ENCODE measurements at places on chromosomes 1 and 21. TPM values are rescaled to one million over a fixed set of nuclear protein-coding genes. Genes with fewer than 3 reads are reported as not detected.

Gene ADCY10
- 0.10 TPM for total RNA-seq

DNA sequence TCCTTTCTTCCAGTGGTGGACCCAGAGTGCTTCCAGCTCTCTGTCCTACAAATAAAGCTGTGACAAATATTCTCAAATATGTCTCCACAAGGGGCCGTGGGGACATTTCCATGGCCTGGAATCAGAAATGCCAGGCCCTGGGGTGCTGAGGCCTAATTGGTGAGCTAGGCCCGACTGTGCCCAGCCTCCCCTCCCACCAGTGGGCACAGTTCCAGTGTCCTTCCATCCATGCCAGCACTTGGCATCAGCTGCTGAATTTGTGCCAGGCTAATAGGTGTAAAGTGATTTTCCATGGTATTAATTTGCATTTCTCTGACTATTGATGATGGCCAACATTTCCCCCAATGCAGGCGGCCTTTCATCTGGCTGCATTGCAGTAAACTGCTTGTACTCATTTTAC is 48.5 kb upstream of the B3GALT5 start:
- no peaks in the 10 kb centered on the region for H3K4me1 ChIP-seq
- no peak for DNase-seq
- no peak overlapping the region for H3K27ac ChIP-seq
- H3K27me3 ChIP-seq, result no peaks in the 10 kb centered on the region
- H3K4me3 ChIP-seq, result no peak overlapping the region

Gene CD1B
- not detected for total RNA-seq

DNA sequence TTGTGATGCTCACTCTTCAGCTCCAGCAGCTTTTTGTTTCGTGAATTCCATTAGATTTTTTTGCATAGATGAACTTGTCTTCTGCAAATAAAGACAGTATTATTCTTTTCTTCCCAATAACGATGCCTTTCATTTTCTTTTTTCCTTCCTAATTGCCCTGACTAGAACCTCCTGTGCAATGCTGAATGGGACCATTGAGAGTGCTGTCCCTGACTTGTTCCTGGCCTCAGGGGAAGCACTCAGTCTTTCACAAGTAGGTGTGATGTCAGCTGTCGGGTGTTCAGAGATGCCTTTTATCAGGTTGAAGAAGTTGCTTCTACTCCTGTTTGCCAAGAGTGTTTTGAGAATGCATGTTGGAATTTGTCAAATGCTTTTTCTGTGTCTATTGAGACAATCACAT is 64.3 kb upstream of the ADARB1 start:
- DNase-seq, result no peak
- no peak overlapping the region for H3K4me3 ChIP-seq
- no peaks in the 10 kb centered on the region for H3K27me3 ChIP-seq
- no peak overlapping the region for H3K27ac ChIP-seq

DNA sequence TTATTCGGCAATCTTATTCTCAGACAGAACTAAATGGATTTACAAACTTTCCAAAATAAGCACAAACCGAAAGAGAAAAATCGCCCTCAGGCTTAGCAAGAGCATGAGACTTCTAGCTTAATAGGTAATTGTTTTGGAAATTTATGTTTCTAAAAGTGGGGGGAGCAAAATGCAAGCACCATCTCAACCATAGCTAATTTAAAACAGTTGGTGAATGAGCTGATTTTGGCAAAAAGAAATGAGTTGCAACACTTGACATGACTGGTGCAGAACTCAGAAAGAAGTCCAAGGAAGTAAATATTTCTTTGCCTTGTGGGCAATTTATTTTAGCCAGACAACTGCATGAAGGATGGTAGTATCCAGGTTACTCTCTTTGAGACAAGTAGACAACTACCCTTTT is 71.5 kb upstream of the PTGFR start:
- no peaks in the 10 kb centered on the region for H3K27me3 ChIP-seq
- no peak overlapping the region for H3K4me3 ChIP-seq
- no peaks in the 10 kb centered on the region for H3K36me3 ChIP-seq
- DNase-seq, result no peak

Gene FMN2
- total RNA-seq, result 1.9 TPM

GRCh38 chr1:42838482-42839190 is 7.8 kb upstream of the ZNF691 start:
- no peak overlapping the region for H3K4me3 ChIP-seq
- H3K36me3 ChIP-seq, result no peaks in the 10 kb centered on the region
- no peaks in the 10 kb centered on the region for H3K4me1 ChIP-seq
- no peak overlapping the region for H3K27ac ChIP-seq

Gene LCE3D
- total RNA-seq, result not detected

GRCh38 chr1:217063172-217063908 is 340.1 kb upstream of the ESRRG start:
- H3K27me3 ChIP-seq, result no peaks in the 10 kb centered on the region
- no peak overlapping the region for H3K4me3 ChIP-seq
- DNase-seq, result no peak
- H3K27ac ChIP-seq, result no peak overlapping the region
- H3K4me1 ChIP-seq, result no peaks in the 10 kb centered on the region

DNA sequence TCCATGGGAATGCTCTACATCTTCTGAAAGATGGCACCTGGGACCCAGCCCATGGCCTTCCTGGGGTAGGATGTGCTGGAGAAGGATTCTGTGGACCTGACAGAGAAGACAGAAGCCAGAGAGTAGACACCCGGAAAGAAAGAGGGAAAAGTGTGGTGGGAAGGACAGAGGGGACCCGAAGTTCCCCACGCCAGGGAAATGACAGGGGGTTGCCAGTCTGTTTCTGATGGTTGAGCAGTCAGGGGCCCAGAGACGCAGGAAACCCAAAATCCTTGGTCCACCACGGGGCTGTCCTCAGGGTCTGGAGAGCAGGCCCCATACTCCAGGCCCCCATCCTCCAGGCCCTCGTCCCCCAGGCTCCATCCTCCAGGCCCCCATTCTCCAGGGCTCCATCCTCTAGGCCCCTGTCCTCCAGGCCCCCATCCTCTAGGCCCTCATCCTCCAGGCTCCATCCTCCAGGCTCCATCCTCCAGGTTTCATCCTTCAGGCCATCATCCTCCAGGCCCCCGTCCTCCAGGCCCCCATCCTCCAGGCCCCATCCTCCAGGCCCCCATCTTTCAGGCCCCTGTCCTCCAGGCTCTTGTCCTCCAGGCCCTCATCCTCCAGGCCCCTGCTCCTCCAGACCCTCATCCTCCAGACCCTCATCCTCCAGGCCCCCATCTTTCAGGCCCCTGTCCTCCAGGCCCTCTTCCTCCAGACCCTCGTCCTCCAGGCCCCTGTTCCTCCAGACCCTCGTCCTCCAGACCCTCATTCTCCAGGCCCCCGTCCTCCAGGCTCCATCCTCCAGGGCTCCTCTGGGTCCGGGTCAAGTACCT is 1.0 kb upstream of the TFF2 start:
- no peaks in the 10 kb centered on the region for H3K27me3 ChIP-seq
- H3K4me1 ChIP-seq, result no peaks in the 10 kb centered on the region
- no peak for DNase-seq

GRCh38 chr1:156860113-156860627 is 495 bp upstream of the NTRK1 start:
- no peaks in the 10 kb centered on the region for H3K27me3 ChIP-seq
- no peak overlapping the region for H3K27ac ChIP-seq
- no peak for DNase-seq
- H3K4me1 ChIP-seq, result peaks cover 13% of the 10 kb centered on the region

DNA sequence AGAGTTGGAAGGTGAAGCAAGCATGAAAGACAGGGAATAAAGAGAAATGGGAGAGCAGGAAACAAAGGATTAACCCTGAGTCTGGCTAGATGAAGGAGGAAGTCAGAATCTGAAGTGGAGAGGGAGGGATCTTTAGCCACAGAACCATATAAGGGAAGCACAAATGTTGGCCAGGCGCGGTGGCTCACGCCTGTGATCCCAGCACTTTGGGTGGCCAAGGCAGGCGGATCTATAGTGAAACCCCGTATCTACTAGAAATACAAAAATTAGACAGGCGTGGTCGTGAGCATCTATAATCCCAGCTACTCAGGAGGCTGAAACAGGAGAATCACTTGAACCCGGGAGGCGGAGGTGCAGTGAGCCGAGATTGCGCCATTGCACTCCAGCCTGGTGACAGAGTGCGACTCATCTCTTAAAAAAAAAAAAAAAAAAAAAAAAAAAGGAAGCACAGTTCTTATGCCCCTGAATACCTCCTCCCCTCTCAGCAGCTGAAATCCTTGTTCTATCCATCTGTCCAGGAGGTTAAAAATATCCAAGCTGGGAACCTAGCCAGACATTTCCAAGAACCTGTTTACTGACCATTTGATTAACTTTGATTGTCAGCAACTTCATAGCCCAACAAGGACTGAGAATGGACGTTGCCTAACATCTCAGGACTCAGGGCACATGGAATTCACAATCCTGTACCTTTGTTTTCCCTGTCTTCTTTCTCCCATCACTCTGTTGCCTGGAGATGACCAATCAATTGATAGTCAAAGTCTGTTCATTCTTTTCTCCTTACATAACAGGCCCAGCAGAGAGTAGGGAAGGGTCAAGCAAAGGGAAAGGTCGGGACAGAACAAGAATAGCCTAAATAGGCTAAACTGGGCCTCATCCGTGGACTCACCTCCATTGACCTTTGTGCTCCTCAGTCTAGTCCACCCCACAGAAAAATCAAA is 10.6 kb downstream of the TXNIP start:
- no peaks in the 10 kb centered on the region for H3K4me1 ChIP-seq
- no peaks in the 10 kb centered on the region for H3K27me3 ChIP-seq
- no peak for DNase-seq
- no peak overlapping the region for H3K4me3 ChIP-seq

DNA sequence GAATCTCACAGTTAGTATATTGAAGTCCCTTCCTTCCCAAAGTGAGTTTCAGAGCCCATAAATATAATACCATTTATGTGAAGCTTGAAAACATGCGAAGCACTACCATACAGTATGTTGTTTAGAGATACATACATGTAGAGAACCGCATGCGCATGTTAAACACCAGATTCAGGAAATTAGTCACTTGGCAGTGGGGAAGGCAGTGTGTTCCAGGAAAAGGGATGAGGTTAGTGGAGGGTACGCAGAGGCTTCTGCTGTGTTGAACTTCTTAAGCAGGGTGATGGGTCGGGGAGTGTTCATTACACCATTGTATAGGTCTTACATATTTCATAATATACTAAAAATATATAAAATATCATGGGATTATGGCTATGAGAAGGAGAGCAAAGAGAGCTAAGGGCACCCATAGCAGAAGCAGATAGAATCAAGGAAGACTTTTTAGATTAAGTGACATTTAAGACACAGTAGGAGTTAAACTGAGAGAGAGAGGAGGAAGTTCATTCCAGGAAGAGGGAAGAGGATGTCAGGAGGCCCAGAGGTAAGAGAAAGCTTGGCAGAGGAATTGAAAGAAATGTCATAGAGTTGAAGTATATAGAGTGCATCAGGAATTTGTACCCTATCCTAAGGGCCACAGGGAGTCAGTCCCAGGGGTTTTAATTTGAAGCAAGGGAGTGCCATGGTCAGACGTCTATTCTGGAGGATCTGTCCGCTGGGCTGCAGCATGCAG is 43.5 kb upstream of the SARS1 start:
- H3K27me3 ChIP-seq, result no peaks in the 10 kb centered on the region
- no peak for DNase-seq
- no peak overlapping the region for H3K27ac ChIP-seq
- H3K4me3 ChIP-seq, result no peak overlapping the region

- no peak for DNase-seq
- no peaks in the 10 kb centered on the region for H3K36me3 ChIP-seq
- H3K4me1 ChIP-seq, result no peaks in the 10 kb centered on the region
Observed at GRCh38 chr1:56199061-56199460, 380.3 kb downstream of the PLPP3 start.

Gene GBP4
- total RNA-seq, result 3.3 TPM

DNA sequence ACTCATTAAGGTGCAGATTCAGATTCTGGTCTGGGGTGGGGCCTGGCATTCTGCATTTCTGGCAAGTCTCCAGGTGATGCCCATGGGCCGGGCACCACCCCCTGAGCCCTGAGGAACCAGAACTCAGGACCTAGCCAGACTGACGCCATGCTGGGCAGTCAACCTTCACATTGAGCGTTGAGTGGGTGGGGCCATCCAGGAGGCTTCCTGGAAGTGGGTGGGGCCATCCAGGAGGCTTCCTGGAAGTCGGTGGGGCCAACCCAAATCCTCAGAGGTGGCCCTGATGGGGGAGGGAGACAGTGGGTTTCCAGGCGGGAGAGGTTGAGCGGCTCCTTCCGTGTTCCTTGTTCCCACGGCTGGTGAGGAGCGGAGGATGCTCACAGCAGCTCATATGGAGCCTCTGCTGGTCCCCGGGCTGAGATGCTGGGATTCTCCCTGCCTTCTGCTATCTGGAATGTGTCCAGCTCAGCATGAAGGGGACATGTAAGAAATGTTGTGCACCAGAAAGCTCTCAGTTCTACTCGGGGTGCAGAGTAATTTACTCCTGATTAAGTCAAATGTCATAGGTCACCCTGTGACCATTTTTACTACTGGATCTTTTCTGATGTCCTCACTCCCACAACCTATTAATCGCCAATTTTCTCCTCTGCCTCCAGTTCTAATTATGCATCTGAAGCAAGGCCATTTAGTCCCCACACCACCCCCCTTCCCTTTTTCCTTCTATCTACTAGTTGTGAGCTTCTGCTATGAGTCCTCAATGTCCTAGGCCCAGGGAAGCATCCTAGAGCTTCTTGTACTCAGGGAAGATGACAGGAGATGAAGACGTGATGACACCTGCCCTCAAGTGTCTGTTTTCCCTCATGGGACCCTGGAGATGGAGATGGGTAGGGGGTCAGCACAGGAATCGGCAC is 435.4 kb downstream of the PTPRU start:
- H3K4me1 ChIP-seq, result no peaks in the 10 kb centered on the region
- no peak for DNase-seq
- H3K4me3 ChIP-seq, result no peak overlapping the region
- H3K27me3 ChIP-seq, result peaks cover 9% of the 10 kb centered on the region

DNA sequence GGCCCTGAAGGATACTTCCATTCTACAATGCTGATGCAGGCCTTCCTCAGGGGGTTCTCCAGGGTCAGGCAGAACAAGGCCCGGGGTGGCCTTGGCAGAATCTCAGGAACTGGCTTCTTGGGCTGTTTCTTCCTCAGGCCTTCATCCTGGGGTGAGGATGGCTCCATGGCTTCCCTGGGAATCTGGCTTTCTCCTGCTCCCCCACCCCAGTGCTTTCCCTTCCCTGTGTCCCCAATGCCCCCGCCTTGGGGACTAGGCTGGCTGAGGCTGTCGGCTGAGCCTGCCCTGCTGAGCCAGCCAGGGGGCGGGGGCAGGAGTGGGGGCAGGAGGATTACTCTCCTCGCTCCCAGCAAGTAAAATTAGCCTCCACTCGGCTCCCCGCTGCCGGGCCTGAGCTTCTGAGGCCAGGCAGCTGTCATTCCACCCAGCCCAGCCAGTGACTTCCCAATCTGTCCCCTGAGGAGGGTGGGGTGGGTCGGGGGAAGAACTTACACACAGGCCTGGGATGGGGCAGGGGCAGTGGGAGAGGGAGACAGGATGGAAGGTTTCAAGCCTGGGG is at the start of gene CACNA1S:
TSS of gene CACNA1S (minus strand) at position 254 of the 559 bp plus-strand sequence. CDS start at position 167, 87 bp downstream.
- H3K27me3 ChIP-seq, result no peaks in the 10 kb centered on the region
- no peak within 1 kb of the TSS for H3K27ac ChIP-seq
- peaks cover 3% of the 10 kb centered on the region for H3K4me1 ChIP-seq
- H3K4me3 ChIP-seq, result no peak within 1 kb of the TSS
- no peak for DNase-seq
- no peaks in the 10 kb centered on the region for H3K36me3 ChIP-seq
